T-helper 17 cell (primary cell): ENCODE measurements at places on chromosomes 13 and 19. TPM values are rescaled to one million over a fixed set of nuclear protein-coding genes. Genes with fewer than 3 reads are reported as not detected.

VSTM1 gene
- 0.73 TPM for total RNA-seq

C13orf42 gene
- not detected for total RNA-seq

FFAR1 gene
- total RNA-seq: not detected

TJP3 gene
- total RNA-seq: 13.4 TPM

ACTL9 gene
- total RNA-seq: not detected

CCDC8 gene
- total RNA-seq: not detected

LNX2 gene
- total RNA-seq: 4.6 TPM

RNF225 gene
- not detected for total RNA-seq

PLIN3 gene
- total RNA-seq: 19.7 TPM

TPM4 gene
- 279 TPM for total RNA-seq

FBXO27 gene
- total RNA-seq: 1.6 TPM

NEK5 gene
- total RNA-seq: not detected

SERTAD1 gene
- 19.4 TPM for total RNA-seq

RCBTB2 gene
- total RNA-seq: 12.5 TPM

OR7D2 gene
- not detected for total RNA-seq

CYP2A7 gene
- not detected for total RNA-seq

ZNF256 gene
- 12.6 TPM for total RNA-seq

PPP1R12C gene
- 173 TPM for total RNA-seq

SLC6A16 gene
- total RNA-seq: 3.7 TPM

SH2D3A gene
- 50.3 TPM for total RNA-seq

PRR22 gene
- 3.9 TPM for total RNA-seq

ZNF90 gene
- 4.0 TPM for total RNA-seq

NANOS3 gene
- total RNA-seq: 0.60 TPM

- DNase-seq: no peak
Measured at GRCh38 chr19:7832781-7833180, 2.8 kb downstream of the EVI5L start.

- no peak for DNase-seq
Measured at GRCh38 chr19:45821570-45821969, 6.5 kb upstream of the RSPH6A start.

GRCh38 chr13:25440061-25440460, 68.3 kb downstream of the ATP8A2 start:
- DNase-seq: no peak

DNA sequence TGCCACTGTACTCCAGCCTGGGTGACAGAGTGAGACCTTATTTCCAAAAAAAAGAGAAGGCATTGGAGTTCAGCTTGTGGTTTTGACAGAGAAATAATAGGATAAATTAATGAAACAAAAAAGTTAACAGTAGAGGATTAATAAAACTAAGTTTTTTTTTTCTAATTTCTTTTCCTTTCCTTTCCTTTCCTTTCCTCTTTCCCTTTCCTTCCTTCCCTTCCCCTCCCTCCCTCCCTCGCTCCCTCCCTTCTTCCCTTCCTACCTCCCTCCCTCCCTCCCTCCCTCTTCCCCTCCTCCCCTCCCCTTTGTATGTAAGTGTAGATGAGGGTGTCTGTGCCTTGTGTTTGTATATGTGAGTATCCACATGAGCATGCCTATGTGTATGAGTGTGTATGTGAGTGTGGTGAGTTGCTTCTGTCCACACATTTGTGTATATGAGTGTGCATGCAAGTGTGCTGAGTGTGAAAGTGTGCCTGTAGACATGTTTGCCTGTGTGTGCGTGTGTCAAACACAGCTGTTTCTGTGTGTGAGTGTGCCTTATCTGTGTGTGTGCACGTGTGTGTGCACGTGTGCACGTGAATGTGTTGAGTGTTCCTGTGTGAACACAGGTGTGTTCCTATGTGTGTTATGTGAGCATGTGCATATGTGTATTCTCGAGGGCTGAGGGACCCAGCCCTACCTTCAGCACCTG, 12.5 kb upstream of the MZF1 start:
- no peak for DNase-seq

- DNase-seq: no peak
Measured at GRCh38 chr13:30019648-30020626, 169.5 kb upstream of the UBL3 start.

DNA sequence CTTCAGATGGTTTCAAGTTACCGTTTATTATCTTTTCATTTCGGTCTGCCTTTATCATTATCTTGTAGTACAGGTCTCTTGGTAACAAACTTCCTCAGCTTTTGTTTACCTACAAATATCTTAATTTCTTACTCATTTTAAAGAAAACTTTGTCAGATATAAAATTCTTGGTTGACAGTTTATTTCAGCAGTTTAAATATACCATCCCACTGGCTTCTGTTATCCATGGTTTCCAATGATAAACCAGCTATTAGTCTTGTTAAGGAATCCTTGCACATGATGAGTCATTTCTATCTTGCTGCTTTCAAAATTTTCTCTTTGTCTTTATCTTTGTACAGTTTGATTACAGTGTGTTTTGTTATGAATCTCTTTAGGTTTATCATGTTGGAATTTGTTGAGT, 308.3 kb upstream of the SPRY2 start:
- no peak for DNase-seq

- no peak for DNase-seq
Measured at GRCh38 chr13:72637561-72637960, 89.9 kb downstream of the MZT1 start.

- DNase-seq: no peak
Measured at GRCh38 chr19:15563325-15563794, 51.7 kb upstream of the CYP4F8 start.

- DNase-seq: no peak
Measured at GRCh38 chr13:27926644-27927434, 7.0 kb downstream of the PDX1 start.

GRCh38 chr13:83765796-83766195, 116.5 kb downstream of the SLITRK1 start:
- DNase-seq: no peak

- no peak for DNase-seq
Measured at GRCh38 chr19:32558607-32559228, 22.3 kb upstream of the PDCD5 start.

GRCh38 chr19:10624585-10624984, 768 bp upstream of the SLC44A2 start:
- no peak for DNase-seq

GRCh38 chr19:45125975-45126493, 33.1 kb downstream of the PPP1R37 start:
- peak; percentile 55 for DNase-seq

DNA sequence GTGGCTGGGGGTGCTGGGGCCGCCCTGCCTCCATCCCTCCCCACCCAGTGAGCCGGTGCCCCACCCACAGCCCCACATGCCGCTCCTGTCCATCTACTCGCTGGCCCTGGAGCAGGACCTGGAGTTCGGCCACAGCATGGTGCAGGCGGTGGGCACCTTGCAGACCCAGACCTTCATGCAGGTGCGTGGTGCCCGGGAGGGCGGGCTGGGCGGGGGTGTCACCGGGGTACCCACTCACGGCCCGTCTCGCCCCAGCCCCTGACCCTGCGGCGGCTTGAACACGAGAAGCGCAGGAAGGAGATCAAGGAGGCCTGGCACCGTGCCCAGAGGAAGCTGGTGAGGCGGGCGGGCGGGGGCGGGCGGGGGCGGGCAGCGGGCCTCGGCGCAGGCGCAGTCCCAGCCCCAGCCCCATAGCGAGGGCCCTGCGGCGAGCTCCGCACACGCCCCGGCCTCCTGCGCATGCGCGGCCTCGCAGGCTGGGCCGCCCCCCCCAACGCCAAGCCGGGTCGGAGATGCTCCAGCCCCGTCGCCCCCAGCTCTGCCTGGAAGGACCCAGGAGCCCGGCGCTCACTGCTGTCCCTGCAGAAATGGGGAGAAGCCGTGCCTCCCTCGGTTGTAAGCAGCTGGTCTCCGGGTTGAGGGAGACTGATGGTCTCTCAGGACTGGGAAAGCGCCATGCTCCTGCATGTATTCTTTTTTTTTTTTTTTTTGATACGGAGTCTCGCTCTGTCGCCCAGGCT, 7.7 kb downstream of the ARHGAP45 start:
- peak; percentile 95 for DNase-seq

- DNase-seq: no peak
Measured at GRCh38 chr19:970695-971094, 13.4 kb upstream of the WDR18 start.

GRCh38 chr13:97139691-97140090, 82.4 kb upstream of the MBNL2 start:
- no peak for DNase-seq

DNA sequence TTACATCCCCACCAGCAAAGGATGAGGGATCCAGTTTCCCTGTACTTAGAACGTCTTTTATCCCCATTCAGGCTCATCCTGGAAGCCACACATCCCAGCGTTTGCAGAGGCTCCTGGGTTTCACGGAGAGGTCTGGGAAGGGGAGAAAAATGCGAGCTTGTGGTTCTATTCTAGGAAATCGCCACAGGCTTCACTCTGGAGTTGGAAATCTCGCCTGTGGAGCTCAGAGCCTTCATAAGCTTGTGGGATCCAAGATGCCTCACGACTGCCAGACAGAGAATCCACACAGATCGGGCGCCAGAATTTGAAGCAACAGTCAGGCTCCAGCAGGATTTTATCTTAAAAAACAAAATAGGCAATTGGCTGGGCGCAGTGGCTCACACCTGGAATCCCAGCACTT, 157.9 kb downstream of the PTPRS start:
- DNase-seq: no peak

DNA sequence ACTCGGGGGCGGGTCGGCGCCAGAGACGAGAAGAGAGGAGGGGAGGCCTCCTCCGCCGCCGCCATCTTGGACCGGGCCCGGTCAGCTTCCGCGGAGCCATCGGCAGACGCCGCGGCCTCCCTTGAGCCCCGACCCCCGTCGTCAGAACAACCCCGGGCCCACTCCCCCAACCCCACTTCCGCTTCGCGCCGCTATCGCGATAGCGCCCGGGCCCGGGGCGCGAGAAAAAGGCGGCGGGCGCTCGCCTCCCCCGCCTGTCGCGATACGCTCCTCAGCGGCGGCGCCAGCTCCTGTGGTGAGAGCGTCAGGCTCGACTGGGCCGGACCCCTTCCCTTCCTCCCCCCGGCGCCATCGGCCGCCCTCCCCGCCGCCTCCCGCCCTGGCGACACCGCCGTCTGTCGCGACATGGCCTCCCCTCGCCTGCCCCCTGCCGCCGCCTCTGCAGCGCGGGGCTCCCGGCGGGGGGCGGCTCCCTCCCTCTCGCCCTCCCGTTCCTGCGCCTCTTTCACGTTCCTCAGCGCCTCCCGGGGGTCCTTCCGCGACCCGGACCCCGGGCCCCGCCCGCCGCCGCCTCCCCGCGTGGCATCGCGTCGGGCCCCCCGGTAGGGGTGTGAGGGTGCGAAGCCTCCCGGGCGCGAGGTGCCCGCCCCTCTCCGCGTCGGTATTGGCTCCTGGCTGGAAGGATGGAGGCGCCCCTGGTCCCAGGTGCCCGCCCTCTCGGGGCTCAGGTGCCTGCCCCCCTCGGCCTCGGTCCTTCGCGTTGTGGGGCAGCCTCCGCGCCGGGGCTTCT, at the start of gene CNOT3:
Gene CNOT3 (plus strand): TSS at position 64 of the 790 bp plus-strand sequence. CDS start 5,217 bp downstream, outside the sequence.
- peak; percentile 42 for DNase-seq

DNA sequence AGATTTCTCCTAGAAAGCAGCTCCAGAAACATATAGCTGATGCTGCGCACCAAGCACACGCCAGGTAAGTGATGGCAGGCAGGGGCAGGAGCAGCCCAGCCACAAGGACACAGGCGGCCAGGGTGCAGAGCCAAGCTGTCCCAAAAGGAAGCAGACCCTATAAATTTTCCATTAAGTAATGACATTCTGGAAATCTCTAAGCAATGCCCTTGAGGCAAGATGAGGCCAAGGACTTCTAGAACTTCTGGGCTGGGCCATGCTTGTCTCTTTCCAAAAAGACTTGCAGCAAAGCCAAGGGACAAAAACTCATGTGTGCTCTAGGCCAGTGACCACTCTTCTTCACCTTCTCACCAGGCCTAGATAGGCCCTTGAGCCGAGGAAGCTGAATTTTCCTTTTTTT, 42.2 kb upstream of the EPHX3 start:
- no peak for DNase-seq

DNA sequence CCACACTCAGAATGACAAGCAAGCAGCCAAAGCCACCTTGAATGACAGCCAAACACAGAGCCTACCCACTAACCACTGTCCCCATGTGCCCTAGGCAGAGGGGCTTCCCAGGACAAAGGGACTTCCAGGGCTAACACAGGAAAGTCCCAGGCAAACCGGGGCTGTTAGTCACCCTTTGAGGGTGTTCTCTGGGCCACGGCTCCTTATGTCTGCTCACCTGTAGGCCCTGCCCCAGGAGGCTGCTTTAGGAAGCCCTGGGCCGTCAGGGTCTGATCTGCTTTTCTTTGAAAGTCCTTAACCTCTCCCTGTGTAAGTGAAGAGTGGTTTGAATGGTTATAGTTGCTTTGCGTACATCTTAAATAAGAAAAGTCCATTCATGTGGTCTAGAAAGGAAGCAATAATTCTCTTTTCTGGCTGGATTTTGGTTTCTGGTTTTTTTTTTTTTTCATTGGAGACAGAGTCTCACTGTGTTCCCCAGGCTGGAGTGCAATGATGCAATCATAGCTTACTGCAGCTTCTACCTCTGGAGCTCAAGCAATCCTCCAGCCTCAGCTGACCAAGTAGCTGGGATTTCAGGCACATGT, 161.4 kb downstream of the EFNB2 start:
- no peak for DNase-seq

DNA sequence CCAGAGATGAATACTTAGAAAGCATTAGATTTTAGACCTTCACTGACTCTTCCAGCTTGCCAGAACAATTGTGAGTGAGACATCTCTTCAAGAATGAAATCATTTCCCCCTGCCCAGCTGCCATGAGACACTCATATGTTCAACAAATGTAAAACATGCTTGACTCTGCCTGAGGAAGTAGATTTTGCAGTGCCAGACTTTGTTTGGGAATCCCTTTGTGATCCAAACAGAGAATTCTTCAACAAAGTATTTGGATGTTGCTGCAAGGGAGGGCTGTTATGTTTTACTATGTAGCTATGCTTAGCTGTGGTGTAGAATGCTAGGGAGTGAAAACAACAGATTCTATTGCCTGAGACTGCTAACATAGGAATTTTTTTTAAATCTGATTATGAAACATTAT, 416.4 kb downstream of the DCT start:
- DNase-seq: no peak

DNA sequence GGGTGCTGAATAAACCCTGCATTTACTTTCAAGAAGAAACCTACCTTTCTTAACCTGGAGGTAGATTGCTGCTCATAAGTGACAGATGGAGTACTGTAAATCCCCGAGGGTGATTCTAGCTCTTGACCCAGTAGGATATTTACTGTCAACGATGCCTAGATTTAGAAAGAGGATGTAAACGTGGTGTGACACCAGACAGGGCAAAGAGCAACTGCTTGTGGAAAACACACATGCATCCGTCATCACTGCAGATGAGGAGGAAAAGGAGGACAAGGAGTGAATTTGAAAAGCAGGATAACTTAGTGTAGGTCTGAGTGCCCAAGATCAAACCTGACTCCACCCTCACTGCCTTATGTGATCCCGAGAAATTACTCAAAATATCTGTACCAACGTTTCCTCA, 9.8 kb upstream of the CLN5 start:
- DNase-seq: no peak
